ENCODE measurements at places on chromosomes 1 and 21.

DNA sequence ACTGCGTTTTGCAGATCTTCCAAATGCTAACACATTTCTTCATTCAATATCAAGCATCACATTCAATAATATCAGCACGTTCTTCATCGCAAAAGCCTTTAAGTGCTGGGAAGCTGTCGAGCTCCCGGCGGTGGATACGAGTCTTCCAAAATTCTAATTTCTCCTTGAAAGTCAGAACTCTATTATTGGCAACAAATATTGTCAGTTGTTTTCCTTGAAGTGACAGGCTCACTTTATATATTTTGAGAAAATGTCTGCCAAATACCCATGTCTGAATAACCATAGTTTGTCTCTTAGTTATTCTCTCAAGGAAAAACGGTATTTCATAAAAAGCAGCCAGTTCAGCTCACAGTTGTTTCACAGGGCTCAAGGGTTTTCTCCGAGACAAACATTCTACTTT, 226.2 kb upstream of the C1orf174 start:
- DNase-seq = no peak

DNA sequence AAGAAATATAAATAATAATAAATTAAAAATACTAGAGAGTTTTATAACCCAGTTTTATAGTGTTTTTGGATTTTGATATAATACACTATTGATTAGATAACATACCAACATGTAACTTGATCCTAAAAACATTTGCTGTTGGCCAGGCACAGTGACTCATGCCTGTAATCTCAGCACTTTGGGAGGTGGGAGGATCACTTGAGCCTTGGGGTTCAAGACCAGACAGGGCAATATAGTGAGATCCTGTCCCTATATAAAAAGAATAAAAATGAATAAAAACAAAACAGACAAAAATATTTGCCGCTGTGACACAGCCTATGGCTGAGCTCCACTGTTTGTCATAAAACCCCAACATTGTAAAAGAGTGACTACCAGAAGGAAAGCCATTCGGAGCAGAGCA, 26.1 kb downstream of the VPS13D start:
- DNase-seq = no peak

DNA sequence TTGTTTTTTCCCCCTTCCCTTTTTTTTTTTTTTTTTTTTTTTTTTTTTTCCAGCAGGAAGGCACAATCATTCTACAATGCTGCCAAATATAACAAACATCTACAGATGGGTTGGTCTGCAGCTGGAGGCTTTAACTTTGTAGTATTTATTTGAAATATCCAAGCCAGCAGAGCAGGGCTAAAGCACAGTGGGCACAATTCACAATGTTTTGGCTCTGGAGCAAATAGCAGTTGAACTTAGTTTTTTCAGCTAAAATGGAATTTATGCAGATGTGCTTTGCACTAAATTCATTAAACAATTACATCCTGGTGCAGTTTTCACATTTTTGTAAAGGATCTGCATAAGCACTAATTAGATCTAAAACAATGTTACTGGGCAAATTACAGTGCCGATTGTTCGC, 39.8 kb upstream of the ZBTB18 start:
- no peak for DNase-seq

DNA sequence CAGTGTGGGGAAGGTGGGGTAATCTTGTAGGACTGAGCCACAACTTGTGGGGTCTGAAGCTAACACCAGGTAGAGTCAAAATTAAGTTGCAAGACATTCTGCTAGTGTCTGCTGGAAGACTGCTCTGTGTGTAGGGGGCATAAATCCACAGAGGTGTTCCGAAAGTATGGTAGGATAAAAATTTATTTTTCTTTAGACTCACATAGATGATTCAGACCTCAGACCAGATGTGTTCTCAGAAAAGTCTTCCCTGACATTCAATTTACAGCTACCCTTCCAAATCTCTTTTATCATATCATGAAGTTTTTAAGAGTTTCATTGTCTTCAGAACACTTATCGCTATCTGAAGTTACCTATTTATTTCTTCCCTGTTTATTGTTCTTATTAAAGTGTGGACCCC, 21.3 kb downstream of the DUSP10 start:
- no peak for DNase-seq

- DNase-seq = no peak
Observed at GRCh38 chr21:23543333-23543732, 2063.9 kb downstream of the MRPL39 start.

DNA sequence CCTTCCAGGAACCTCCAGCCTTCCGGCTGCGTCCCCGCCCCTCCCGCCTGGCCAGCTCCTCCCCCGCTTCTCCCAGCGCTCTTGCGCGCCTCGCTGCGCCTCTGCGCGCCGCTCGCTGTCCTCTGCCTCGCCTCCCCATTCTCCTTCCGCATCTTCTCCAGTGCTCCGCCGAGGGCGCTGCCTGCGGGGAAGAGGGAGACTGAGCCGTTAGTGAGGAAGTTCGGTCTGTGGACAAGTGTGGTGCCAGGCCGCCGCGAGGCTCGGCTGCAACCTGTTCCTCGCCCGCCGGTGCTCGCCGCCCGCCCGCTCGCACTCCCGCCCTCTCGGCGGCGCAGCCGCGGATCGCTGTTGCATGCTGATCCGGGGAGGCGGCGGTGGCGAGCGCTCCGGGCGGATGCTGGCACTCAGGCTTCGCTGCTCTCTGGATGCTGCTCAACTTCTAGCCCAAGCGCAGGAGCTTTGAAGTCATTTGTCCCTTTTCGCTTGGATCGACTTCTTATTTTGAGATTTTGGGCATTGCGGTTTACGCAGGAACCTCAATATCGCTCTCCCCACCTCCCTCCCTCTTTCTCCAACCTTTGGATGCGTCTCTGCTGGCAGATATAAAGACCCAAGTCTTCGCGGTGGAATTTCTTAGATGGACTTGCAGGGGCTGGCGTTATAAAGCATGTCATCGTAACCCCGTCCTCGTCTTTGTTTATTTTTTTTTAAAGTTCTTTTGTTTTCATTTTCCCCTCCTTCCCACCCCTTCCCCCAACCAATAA, 614 bp upstream of the CACNA1E start:
- DNase-seq = no peak

GRCh38 chr1:226772446-226773139, 33.5 kb upstream of the ITPKB start:
- DNase-seq = no peak

- DNase-seq = peak; percentile 60
Observed at GRCh38 chr1:28359592-28360239, 9.8 kb upstream of the PHACTR4 start.

DNA sequence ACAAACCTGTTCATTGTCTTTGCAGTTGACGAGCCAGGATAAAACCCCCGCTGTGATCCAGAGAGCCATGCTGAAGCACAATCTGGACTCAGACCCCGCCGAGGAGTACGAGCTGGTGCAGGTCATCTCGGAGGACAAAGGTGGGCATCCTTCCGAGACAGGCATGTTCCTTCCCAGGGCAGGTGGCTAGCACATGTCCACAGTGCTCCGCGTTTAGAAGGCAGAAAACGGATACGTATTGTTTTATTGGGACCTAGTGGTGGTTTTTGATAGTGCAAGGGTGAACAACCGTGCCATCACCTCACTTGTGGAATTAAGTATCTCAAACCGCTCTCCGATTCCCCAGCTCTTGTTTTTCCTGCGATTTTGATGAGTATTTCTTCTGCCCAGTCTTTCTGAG, 115.3 kb downstream of the COLGALT2 start:
- DNase-seq = no peak

GRCh38 chr1:206663362-206663761, 21.3 kb upstream of the MAPKAPK2 start:
- DNase-seq = no peak

- no peak for DNase-seq
Observed at GRCh38 chr1:184507604-184508280, 120.9 kb downstream of the C1orf21 start.

GRCh38 chr1:4027492-4028138, 127.5 kb upstream of the C1orf174 start:
- DNase-seq = no peak

DNA sequence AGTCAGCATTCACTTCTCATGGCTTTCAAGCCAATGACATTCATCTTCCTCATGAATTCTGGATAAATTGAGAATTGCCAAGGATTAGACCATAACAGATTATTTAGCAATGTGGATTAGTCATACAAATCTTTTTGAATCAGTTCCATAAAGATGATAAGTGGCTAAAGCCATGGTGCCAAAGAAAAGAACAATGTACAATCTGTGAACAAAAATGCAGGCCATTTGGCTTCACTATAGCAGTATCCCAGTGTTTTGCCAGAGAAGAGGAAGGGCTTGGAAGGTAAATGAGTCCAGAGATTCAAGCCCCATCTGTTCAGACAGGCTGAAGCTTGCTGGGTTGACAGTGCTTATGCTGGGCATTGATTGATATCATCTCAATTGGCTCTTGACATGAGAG, 376.4 kb upstream of the LRRC7 start:
- no peak for DNase-seq

DNA sequence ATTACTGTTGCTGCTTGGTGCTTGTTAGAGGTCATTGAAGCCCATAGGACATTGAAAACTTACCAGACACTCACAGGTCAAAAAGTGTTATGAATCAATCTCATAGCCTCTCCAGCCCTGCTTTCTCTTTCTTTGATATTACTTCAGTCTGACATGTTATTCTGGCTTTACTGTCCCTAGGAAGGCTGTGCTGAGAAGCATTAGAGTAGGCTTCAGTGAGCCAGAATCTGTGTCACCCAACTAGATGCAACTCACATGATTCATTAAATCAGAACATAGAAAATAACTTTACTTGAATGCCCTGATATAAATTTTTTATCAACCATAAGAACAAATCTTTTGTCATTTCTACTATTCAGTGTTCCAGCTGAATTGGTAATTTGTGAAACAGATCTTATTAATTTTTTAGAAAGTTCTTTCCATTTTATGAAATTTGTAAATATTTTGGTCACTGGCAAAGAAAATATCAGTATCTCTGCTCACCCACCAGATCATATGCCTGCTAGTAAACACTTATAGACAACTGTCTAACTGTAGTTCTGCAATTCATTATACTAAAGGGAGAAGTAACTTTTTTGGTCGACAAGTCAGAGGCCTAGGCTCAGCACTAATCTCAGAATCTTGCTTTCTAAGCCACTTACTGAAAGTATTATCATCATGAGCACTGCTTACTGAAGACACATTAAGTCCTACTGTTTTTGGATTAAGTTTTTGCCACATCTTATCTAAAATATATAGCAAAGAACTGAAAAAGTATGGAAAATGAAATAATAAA, 48.2 kb downstream of the RPAP2 start:
- DNase-seq = no peak

DNA sequence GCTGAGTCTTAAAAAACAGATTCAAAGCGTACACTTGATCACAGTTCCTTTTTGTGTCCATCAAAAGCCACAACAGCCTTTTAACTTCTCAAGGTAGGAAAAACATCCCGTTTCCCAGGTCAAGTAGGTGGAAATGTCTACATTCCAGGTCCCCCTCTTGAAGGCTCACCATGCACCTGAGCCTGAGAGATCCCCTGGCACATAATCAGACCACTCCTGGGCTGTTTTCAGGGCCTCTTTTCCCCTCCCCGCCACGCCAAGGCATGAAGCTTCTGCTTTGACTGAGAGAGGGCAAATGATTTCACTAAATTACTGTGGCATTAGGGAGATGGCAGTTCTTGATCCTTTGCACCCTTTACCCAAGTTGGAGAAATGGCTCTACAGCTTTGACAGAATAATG, 21.7 kb downstream of the CNN3 start:
- no peak for DNase-seq

Data from stimulated activated CD8-positive, alpha-beta memory T cell treated with anti-CD3 and anti-CD28 coated beads, Interleukin-15, amount 100 ng/mL, for 1 hour (primary cell).